ENCODE measurements at places on chromosomes 2 and 18.

- no peak for DNase-seq
Measured at GRCh38 chr2:61993422-61994024, 88.0 kb downstream of the COMMD1 start.

DNA sequence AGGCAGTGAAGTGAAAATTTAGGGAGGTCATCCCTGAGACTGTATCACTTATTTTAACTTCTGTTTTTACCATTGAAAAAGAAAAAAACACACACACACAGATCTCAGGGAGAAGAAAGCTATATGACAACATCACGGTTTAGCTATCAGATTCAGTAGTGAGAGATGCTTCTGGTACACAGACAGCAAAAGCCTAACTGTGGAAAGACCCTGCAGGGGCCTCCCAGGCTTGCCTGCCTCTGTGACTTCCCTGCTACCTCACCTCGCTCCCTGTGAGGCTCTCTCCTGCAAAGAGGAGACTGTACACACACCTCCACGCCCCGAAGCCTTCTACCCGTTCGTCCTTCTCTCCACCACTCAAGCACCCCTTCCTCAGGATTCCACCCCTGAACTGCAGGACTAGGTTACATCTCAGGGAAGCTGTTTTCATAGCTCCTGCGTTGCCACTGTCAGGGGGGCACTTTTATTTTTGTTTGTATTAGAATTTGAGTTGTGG lies 86.3 kb downstream of the EPB41L3 start:
- no peak for DNase-seq

DNA sequence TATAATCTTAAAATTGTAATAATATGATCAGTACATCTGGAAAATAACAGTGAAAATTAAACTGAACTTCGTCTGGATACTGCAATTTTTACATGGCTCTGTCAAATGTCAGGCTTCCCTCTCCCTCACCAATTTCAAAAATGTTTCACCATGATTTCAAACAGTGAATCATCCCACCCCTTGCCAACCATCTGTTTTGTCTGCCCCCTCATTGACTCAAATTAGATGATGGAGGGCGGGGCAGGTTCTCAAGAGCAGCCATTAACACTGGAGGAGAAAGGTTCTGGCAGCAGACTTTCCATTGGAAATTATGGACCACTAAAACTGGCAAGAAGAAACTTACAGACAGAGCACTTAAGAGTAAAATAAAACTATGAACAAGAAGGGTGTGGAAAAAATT lies 1195.7 kb upstream of the ZEB2 start:
- no peak for DNase-seq

- DNase-seq: no peak
Measured at GRCh38 chr2:3257826-3258225, 119.8 kb downstream of the EIPR1 start.

GRCh38 chr2:121943285-121943684 lies 187.8 kb downstream of the TSN start:
- no peak for DNase-seq

- no peak for DNase-seq
Measured at GRCh38 chr2:209496586-209496982, 72.7 kb downstream of the MAP2 start.

- DNase-seq: no peak
Measured at GRCh38 chr2:205539603-205540002, 142.7 kb upstream of the NRP2 start.

DNA sequence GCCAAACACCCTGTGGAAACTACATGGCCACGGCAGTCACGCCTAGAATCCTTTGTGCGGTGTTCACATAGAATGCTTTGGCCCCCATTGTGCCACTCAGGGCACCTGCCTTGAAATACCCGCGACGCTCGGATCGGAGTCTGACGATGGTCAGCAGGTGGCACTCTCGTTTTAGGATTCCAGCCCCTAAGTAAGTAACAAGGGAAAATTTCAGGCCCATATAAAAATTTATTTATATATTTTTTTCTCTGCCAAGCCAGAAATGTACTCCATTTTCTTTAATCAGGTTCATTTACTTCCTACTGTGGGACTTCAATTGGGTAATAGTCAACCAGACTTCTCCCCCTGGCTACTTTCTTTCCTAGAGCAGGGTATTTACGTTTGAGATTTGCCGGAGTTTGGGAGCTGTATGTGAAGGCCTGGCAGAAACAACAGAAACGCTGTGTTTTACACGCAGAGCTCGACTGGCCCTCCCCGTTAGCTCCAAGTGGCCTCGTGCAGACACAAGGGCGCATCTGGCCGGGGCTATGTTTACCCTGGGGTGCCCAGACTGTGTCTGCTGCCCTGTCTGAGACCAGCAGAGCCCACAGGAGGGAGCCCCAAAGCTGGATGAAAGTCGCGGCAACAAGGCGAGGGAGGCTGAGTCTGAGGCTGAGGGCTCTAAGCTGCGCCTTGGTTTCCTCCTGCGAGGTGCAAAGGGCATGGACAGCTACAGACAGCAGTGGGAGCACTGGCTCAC lies 41.6 kb downstream of the LRRC30 start:
- no peak for DNase-seq

DNA sequence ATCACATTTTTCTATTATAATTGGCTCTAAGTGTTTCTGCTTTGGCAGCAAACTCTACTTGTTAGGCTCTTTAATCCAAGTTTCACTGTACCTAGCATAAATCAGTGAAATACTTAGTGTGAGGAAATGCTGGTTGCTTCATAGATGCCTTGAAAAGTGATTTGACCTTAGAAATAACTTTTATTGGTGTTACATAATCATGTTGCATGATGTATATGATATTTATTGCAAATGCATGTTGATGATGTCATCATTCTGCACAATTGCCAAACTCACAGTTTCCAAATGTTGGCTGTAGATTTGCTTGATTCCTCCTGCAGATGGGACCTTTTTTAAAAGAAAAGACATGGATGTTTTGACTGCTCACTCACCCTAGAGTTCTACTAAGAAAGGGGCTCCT lies 137.6 kb upstream of the BCL2L11 start:
- DNase-seq: no peak

DNA sequence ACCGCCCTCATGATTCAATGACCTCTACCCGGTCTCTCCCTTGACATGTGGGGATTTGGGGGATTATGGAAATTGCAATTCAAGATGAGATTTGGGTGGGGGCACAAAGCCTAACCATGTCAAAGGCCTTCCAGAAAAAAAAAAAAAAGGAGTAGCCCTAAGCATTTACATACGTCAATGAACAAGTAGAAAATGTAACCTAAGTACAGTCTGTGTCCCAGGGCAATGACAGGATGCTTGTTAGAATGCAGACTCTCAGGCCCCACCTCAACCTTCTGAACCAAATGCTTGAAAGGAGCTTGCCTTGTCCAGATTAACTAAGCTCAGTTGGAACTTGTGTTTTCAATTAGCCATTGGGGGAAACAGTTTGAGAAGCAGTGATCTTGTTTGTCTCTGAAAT lies 802.1 kb downstream of the CPS1 start:
- no peak for DNase-seq

- no peak for DNase-seq
Measured at GRCh38 chr18:22020867-22021370, 148.5 kb upstream of the GATA6 start.

DNA sequence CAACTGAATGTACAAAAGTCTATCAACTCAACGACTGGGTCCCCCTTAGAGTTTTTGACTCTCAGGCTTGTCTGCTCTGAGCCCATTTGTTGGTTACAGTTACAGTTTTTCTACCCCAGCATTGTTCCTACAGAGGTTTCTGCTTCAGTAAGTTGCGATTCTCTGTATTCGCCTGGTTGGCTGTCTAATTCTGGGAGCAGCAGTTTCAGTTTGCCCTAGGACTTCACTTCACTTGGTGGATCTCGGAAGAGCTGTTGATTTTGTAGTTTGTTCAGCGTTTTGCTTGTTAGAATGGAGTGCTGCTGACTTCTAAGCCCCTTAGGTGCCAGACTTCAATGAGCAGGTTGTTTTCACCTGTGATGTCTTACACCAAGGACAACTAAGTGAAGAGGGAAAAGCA lies 296.5 kb upstream of the EPAS1 start:
- DNase-seq: no peak

GRCh38 chr2:225820826-225821225 lies 421.3 kb downstream of the NYAP2 start:
- DNase-seq: no peak

DNA sequence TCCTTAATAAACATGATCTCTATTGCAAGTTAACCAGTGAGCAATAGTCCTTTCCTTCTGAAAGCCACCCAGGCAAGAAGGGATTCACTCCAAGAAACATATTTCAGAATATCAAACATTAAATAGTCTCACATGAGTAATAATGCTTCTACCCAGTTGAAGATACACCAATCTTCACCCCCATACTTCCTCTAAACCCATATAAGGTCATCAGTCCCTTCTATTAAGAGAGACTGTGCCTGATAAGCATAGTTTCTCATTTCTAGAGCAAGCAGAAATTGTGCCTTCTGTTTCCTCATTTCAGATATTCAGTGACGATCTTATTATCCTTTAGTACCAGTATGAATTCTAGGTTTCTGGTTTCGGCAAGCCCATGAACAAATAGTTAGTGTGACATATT lies 64.6 kb downstream of the DSEL start:
- DNase-seq: no peak

- no peak for DNase-seq
Measured at GRCh38 chr2:205427112-205427511, 255.2 kb upstream of the NRP2 start.

DNA sequence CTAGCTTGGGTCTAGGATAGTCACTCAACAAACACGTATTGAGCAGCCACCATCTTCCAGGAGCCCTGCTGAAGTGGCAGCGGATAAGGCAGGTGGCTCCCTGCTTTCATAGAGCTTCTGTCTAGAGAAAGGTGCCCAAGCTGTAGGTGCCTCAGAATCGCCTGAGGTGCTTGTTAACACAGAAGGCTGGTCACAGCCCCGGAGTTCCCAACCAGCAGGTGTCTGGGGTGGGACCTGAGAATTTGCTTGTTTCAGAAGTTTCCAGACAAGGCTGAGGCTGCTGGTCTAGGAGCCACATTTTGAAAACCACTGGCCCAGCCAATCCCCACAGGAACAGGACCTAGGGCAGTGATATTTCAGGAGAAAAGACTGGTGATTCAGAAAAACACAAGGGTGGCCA lies 45.3 kb upstream of the SMAD7 start:
- DNase-seq: no peak

DNA sequence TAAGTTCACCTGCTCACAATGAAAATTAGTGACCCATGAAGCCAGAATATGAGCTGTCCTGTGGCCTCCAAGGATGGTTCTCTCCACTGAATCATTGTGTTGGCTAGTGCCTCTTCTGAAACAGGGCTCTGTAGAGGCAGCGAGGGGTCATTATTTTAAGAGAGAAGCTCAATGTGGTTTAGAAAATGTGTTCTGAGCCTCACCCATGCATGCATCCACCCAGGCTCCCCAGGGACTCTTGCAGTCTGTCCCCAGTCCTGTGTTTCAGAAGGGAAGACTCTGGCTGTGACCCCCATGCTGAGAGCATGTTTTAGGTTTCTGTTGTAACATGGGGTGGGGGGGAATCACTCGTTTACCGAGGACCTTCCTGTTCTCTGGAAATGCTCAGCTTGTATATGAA lies 135.2 kb downstream of the RNF144A start:
- DNase-seq: no peak

DNA sequence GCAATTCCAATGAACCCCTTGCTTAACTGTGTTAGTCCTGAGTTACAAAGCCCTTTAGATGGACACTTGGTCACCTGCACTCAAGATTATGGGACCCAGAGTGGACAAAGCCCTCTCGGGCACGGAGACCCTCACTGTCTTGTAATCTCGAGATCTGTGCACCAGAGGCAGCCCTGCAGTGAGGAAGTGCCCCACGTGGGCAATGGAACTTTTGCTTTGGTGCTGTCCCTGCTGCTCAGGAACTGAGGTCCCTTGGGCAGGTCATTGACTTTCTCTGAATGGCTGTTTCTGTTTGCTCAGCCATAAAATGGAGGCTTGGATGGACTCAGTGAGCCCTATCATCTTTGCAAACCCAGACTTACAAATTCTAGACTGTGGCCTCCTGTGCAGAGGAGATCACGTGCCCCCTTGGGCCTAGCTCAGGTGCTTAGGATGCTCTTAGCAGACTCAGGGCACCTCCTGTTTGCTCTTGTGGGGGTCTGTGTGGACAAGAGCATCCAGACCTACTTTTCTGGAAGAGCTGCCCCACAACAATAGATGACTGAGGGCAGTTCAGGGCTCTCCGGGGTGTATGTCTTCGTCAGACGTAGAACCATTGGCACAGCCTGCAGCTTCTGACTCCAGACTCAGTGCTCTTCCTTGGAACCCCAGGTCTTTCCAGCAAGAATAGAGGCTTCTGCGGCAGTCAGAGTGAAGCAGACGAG lies 94.5 kb upstream of the HS6ST1 start:
- no peak for DNase-seq

DNA sequence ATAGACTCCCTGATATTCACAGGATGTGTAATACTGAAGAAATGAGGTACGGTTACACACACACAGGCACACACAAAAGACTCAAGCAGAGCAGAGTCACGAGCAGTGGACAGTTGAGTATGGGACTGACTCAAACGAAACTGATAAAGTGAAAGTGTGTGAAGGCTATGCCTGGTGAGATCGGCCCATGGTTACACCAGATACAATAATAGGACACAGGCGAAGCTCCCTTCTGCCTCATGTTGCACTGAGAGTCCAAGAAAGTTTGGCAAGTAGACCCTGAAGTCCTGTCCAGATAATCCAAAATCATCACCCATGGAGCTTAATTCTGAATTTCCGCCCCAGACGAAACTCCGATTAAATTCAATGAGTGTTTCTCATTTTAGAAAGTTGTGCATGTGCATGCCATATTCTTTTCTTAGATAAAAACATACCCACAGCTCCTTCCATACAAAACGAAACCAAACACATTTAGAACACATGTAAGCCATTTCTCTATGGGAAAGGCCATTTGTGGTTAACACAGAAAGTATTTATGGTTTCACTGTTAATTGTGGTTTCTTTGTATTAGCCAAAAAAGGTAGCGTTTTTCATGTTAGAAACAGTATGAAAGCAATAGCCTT lies 567.6 kb downstream of the PLCL1 start:
- no peak for DNase-seq

DNA sequence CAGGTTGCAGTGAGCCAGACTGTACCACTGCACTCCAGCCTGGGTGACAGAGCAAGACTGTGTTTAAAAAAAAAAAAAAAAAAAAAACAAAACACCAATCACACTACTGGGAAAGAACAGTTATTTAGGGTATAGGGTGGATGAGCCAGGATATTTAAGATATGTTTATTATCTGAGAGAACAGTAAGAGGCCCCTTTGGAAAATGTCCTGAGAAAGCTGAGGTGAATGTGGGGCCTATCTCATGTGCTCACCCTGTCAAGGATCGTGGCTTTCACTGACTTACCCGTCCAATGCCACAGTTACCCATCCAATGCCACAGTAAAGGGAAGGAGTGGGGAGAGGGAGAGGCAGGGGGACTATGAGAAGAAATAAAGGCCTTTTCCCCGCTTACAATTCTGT lies 19.9 kb upstream of the ENOSF1 start:
- no peak for DNase-seq

GRCh38 chr2:12704378-12704777 lies 12.4 kb upstream of the TRIB2 start:
- DNase-seq: no peak

GRCh38 chr2:105391763-105392662 lies 6.8 kb downstream of the FHL2 start:
- no peak for DNase-seq

Measured in stimulated activated CD4-positive, alpha-beta T cell treated with anti-CD3 and anti-CD28 coated beads, Interleukin-1b, Interleukin-23, amount 100 ng/mL, for 4 hours (primary cell).